ENCODE measurements at places on chromosomes 12 and 14.

DNA sequence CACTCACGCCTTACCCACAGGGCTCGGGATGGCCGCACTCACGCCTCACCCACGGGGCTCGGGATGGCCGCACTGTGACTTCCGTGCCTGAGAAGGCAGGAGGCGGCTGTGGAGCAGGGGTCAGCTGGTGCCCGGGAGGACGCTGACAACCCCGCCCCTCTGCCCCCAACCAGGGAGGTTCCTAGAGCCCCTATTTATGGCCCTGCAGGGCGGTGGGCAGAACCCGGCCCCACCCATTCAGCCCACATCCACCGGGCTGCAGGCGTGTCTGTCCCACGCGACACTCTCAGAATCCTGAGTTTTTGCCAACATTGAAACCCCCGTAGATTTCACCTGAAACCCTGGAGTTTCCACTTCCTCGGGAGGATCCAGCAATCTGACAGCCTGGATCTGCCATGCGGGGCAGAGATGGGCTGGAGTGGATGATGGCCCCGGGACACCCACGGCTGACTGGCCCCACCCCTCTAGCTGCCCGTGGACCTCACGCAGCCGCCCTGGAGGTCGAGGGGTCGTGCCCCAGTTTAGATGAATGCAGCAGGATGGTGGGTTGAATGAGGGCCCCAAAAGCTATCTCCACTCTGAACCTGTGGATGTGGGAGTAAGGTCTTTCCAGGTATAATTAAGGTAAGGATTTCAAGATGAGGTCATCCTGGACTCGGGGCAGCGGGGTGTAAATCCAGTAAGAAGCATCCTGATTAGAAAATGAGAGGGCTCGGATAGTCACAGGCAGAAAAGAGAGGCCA is 20.4 kb downstream of the GALNT9 start:
- H3K27me3 ChIP-seq, result no peaks in the 10 kb centered on the region
- no peaks in the 10 kb centered on the region for H3K4me1 ChIP-seq
- no peaks in the 10 kb centered on the region for H3K36me3 ChIP-seq
- DNase-seq, result no peak

- no peaks in the 10 kb centered on the region for H3K36me3 ChIP-seq
- no peaks in the 10 kb centered on the region for H3K4me1 ChIP-seq
- H3K4me3 ChIP-seq, result no peak overlapping the region
- DNase-seq, result no peak
- H3K27ac ChIP-seq, result no peak overlapping the region
Measured at GRCh38 chr12:15800278-15800677, 11.1 kb upstream of the EPS8 start.

GRCh38 chr12:1610072-1610643 is 15.8 kb upstream of the FBXL14 start:
- no peaks in the 10 kb centered on the region for H3K36me3 ChIP-seq
- no peaks in the 10 kb centered on the region for H3K27me3 ChIP-seq
- peaks cover 8% of the 10 kb centered on the region for H3K4me1 ChIP-seq
- no peak for DNase-seq
- H3K27ac ChIP-seq, result no peak overlapping the region
- H3K4me3 ChIP-seq, result no peak overlapping the region

DNA sequence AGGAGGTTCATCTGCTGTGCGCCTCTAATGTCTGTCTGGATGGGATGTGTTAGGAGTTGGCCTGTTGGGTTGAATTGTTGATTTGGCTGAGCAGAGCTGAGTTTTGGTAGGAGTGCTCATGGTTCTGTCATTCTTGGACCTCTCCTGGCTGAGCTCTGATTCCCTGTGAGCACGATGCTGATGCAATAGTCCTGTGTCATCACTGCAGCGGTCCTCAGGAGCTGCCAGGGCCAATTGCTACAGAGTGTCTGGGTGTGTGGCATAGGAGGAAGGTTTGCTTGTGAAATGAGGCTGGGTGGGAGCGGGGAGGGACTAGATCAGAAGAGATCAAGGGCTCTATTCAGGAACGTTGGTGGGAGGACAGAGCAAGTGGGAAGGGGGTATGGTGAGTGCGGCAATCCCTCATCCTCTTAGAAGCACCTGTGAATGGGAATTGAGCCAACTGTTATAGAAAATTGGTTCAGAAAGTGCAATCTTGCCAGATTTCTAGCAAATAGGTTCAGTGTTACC is 21.2 kb downstream of the PEX5 start:
- no peak for DNase-seq
- H3K27ac ChIP-seq, result no peak overlapping the region
- peaks cover 50% of the 10 kb centered on the region for H3K36me3 ChIP-seq

GRCh38 chr14:50741567-50741966 is 73.5 kb upstream of the SAV1 start:
- DNase-seq, result no peak
- no peaks in the 10 kb centered on the region for H3K27me3 ChIP-seq
- H3K4me1 ChIP-seq, result no peaks in the 10 kb centered on the region
- peaks cover 85% of the 10 kb centered on the region for H3K36me3 ChIP-seq
- H3K27ac ChIP-seq, result no peak overlapping the region

DNA sequence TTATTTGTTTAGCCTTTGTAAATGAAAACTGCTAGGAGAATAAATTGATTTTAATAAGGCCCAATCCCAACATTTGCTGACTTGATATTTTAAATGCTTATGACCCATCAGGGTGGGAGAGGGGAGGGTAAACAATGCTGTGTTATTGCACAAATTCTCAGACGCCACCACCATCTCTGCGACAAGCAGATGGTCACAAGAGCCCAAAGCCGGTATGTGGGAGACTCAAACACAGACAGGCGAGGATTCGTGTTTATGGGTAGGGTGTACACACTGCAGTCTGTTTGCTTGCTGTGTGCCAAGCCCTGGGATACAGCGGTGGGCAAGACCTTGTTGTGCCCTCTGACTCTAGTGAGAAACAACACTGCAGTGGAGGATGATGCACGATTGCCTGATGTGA is 39.2 kb upstream of the PWP1 start:
- no peak for DNase-seq
- peaks cover 15% of the 10 kb centered on the region for H3K36me3 ChIP-seq
- H3K27ac ChIP-seq, result no peak overlapping the region
- no peaks in the 10 kb centered on the region for H3K27me3 ChIP-seq
- H3K4me3 ChIP-seq, result no peak overlapping the region
- no peaks in the 10 kb centered on the region for H3K4me1 ChIP-seq
